ENCODE measurements at places on chromosomes 1 and 21. TPM values are rescaled to one million over a fixed set of nuclear protein-coding genes. Genes with fewer than 3 reads are reported as not detected.

Gene EPHA8
- total RNA-seq = not detected

Gene GRIK3
- not detected for total RNA-seq

Gene CD101
- 2.2 TPM for total RNA-seq

Gene NENF
- total RNA-seq = 21.2 TPM

Gene ACTN2
- not detected for total RNA-seq

Gene CD1B
- total RNA-seq = not detected

Gene GON4L
- 77.0 TPM for total RNA-seq

Gene TNFRSF14
- 194 TPM for total RNA-seq

Gene ZFP69B
- 1.8 TPM for total RNA-seq

Gene PROK1
- total RNA-seq = not detected

Gene RAB25
- total RNA-seq = 1.3 TPM

Gene ZNF672
- 38.4 TPM for total RNA-seq

Gene COL8A2
- 0.05 TPM for total RNA-seq

Gene WDR64
- 0.67 TPM for total RNA-seq

Gene FAM167B
- 0.38 TPM for total RNA-seq

Gene LCE1B
- total RNA-seq = not detected
